ENCODE measurements at places on chromosomes 1 and 21.

GRCh38 chr1:214446772-214447556 is 104.4 kb downstream of the PTPN14 start:
- no peak for DNase-seq

- DNase-seq = peak; percentile 90
Measured at GRCh38 chr1:247415423-247416361, at the start of gene NLRP3. NLRP3 (plus strand) TSS chr1:247416173; CDS start chr1:247418801, 2,628 bp downstream.

GRCh38 chr1:62882201-62883104 is 98.5 kb downstream of the ATG4C start:
- no peak for DNase-seq

DNA sequence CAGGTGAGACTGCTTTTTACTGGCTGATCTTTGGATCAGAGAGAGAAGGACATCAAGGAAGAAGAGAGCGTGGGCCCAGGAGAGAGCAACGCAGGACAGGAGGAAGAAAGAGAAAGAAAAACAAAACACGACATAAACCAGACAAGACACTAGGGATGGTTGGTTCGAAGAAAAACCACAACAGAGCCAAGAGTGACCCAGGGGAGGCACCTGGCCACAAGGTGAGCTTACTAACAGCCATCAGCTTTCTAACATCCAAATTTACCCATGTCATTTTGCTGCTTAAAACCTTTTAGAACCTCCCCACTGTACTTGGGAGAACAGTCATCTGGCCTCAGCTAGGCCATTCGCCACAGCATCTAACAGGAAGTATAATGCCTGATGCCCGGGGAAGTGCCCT is 57.8 kb downstream of the ARHGEF11 start:
- DNase-seq = no peak

GRCh38 chr1:223142269-223142668 is 779 bp downstream of the TLR5 start:
- DNase-seq = no peak

DNA sequence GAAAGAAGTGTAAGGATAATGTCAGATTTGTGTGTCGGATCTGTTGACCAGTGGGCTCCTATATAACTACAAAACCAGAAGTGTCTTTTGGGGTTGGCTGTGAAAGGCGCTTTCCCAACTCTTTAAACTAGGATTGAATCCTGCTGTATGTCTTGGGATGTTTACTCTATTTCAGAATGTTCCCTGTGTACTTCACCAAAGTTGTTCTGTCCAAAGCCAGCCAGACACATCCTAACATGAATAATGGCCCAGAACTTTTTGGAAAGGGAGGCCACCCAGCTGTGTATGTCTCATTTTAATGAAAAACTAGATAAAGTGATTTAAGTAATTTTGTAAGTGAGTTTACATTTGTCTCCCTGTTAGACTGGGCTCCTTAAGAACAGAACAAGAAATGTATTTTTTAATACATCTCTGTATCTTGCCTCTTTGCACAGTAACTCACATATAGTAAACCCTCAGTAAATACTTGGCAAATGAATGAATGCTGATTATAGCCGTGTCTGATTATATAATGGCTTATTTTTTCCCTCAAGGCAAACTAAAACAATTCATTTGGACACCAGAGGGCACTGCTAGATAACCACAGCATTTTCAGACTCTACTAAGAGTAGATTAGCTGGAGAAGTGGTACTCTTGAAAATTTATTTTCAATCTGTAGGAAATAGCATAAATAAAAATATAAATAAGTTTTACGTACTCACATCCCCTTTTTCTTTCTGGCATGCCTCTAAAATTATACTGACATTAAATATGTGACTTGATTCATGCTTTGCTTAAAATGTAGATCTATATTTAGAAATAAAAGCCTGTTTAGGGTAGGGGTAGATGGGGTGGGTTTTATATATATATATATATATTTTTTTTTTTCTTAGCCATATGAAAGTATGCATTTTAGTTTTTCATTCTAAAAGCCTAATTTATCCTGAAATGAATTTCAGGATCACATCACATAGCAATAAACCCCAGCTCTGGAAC is 23.8 kb downstream of the TSEN15 start:
- peak; percentile 82 for DNase-seq

DNA sequence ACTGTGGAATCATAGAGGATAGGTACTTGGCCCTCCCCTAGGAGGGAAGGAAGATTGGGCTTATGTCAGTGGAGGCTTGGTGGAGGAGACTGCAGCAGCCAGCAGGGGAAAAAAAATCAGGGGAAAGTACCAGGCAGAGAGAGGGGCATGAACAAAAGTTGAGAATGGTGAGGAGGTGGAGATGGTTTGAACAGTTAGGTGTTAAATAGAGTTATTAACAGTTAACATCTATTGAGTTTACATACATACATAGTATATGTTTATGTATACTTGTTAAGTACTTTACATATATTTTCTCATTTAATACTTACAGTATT is 136.5 kb upstream of the HNRNPU start:
- no peak for DNase-seq

- no peak for DNase-seq
Measured at GRCh38 chr1:91529856-91530255, 29.2 kb downstream of the CDC7 start.

DNA sequence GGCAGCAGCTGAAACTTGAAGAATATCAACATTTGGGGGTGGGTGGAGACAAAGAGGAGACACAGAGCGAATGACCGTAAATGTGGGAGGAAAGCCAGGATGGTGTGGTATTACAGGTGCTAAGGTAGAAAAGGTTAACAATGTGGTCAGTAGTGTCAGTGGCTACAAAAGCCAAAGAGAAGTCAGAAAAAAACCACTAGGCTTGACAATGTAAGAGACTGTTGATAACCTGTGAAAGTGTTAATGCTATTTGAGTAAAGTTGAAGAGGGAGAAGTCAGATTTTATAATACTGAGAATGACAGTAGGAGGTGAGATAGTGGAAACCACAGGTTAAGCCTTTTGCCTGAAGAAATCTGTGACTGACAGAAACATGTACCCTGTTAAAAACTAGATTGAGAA is 120.8 kb downstream of the CLEC20A start:
- DNase-seq = no peak

DNA sequence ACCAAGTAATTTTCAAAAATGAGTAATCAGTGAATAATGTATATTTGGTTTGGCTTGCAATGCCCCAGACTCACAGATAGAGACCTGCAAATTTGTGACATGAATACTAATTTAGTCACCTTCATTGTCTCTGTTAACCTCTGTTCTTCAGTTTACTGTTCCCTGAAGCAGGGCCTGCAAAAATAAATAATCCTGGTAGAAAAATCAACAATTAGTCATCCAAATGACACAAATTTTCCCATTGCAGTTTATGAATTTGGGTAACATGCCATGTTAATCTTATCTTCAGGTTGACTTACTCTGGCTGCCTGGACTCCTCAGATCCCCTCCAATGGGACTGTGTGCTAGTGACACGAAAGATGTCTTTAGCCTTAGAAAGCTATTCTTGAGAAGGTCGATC is 289.5 kb downstream of the PAPPA2 start:
- DNase-seq = no peak

GRCh38 chr1:201253411-201253810 is 29.9 kb upstream of the PKP1 start:
- no peak for DNase-seq

GRCh38 chr1:222940906-222941305 is 126.1 kb downstream of the DISP1 start:
- DNase-seq = no peak

- DNase-seq = no peak
Measured at GRCh38 chr1:153939476-153939875, 7.0 kb downstream of the DENND4B start.

- DNase-seq = peak; percentile 72
Measured at GRCh38 chr1:109640285-109640865, 15.5 kb upstream of the GSTM4 start.

- DNase-seq = no peak
Measured at GRCh38 chr21:43689556-43690337, 29.2 kb upstream of the PDXK start.

GRCh38 chr21:20026543-20026942 is 971.7 kb upstream of the NCAM2 start:
- DNase-seq = no peak

All from common myeloid progenitor, CD34-positive (primary cell).